Right renal pelvis (tissue), 4 donors: ENCODE measurements at places on chromosomes 6 and 20. TPM values are rescaled to one million over a fixed set of nuclear protein-coding genes. Genes with fewer than 3 reads are reported as not detected.

DNA sequence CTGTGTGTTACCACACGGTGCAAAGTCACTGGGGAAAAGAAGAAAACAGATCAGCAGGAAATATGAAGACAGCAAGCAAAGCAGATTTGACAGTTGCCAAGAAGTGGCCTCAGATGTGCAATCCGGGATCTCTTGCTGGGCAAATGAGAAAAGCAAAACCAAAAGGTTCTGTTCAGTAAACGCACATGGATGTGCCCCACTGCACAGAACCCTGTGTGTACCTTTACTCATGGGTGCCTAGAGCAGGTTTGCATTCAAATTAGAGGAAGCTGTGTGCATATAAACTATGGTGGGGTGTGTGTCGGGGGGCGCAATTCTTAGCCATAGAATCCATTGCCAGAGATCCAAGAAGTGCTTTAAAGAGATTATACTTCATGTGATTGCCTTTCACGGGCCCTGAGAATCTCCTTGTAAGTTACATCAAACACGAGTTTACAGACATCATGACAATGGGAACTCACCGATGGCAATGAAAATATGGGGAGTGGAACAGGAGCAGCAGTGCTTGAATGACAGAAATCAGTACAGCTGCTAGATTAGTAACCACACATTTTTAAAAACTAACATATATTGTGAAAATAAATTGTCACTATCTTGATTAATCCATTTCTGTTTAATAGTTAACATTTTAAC is 154.3 kb downstream of the ADGRG6 start:
- no peak for DNase-seq

GRCh38 chr6:41092421-41093140 is 19.8 kb downstream of the NFYA start:
- no peak for DNase-seq

DNA sequence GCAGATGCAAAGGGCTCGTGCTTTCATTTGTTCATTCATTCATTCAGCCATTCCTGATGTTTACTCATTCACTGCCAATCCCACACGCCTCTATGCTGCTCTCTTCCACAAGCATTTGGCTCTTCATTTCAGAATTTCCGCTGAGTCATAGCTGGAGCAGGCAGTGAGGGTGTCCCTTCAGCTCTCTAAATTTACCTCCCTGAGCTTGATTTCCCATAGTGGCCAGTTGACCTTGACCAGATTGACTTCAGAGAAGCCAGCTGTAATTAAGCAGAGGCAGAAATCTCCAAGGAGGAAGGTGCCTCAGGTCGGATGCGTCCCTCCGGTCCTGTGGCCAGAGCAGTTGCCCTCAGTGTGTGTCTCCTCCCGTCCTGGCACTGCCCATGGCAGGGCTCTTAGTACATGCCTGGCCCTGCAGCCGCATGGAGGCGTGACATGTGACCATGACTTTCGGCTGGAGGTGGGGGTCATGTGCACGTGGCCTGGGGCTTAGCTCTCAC is 267.2 kb upstream of the ECI2 start:
- no peak for DNase-seq

DNA sequence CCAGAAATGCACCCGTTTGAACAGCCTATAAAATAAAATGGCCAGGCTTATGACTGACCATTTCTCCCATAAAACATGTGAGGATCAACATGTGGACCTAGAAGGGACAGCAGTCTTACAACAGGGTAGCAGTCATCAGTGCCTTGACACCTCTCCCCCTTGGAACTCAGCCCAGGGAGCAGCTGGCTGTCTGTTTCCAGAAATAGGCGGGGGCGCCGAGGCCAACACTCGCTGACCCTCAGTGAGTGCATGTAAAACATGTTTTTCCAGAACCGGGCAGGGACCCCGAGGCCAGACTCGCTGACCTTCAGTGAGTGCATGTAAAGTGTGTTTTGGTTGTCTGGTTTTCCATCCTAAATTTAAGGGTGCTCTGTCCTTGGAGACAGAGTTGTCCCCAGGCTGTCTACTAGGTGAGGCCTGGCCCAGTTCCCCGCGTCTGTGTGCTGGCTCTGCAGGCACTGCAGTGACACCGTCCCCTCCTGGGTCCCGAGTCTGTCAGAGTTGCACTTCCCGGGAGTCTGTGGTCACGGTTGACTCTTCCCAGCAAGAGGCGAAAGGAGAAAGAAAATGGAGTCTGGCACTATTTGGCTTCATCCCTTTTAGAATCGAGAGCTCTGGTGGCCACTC is 19.8 kb upstream of the ADRM1 start:
- no peak for DNase-seq

- DNase-seq: no peak
Measured at GRCh38 chr20:9141070-9141469, 72.2 kb downstream of the PLCB4 start.

DNA sequence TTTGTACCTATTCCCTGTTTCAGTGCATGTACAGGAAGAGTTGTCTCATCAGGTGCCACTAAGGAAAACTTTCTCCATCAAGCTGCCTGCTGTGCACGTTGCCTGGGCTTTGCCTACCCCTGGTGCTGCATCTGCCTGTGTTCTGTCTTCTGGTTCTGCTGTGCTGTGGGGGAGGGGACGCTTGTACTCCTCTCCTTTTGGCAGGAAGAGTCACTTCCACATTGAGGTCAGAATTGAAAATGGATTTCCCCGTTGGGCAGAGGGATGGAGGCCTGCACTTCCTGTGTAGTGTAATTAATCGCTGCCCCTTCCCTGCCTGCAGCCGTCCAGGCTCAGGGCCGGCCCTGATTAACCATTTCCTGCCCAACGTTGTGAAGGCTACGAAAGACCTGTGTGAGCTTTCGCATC is 153.3 kb downstream of the SCML4 start:
- DNase-seq: no peak

- DNase-seq: no peak
Measured at GRCh38 chr20:64111841-64112641, 4.7 kb upstream of the NPBWR2 start.

- DNase-seq: no peak
Measured at GRCh38 chr6:52283111-52283510, 1.4 kb downstream of the MCM3 start.

RFX6 gene
- not detected for polyA plus RNA-seq

HLA-DQB2 gene
- not detected for polyA plus RNA-seq

PPP1R14C gene
- polyA plus RNA-seq: 27.7 TPM
